ENCODE measurements at places on chromosomes 16 and 17.

DNA sequence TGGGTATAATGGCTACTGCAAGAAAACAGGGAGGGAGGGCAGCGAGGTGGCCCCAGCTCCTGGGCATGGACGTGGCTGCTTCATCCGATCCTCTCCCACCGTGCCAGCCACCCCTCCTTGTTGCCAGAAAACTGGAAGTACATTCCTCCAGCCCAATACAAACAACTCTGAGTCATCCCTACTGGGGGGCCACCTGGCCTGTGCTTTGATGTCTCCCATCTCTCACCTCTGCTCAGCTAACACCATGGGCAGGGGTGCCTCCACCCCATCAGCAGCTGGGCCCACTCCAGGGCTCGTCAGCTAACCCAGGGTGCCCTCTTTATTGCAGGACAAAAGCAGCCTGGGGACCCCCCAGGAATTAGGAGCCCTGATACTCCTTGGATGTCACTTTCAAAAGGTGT, 2.0 kb downstream of the RHBDF2 start:
- DNase-seq, result no peak

DNA sequence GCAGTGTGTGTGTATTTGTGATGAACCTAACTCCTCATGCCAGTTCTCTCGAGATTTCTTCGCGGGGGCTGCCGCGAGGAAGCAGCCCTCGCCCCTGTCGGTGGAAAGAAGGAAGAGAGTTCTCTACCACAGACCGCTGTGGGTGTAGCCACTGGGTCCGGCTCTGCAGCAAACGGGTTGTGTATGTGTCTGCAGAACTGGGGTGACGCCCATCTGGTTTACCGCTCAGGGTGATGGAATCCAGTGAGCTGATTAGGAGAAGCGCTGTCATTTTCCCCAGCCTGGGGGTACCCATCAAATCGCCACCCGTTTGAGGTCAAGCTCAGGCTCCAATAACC, 7.7 kb downstream of the CORO6 start:
- DNase-seq, result no peak

DNA sequence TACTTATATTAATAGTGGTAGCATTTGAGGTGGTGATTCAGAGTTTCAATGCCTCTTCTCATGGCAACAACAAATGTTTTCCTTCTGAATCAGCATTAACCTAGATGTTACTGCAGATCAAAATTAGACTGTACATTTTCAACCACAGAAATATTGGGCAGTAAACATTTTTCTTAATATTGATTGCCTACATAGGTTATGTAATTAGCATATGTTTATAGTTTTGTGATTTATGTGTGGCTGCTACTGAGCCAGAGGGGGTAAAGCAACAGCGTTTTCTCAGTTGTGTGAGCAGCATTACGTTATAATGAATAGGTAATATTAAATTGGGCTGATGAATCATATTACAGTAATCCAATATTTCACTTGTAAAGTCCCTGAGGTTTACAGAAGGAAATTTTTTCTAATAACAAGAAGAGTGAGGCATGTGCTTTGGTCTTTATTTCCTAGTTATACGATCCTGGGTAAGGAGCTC, 18.8 kb upstream of the BMERB1 start:
- no peak for DNase-seq

DNA sequence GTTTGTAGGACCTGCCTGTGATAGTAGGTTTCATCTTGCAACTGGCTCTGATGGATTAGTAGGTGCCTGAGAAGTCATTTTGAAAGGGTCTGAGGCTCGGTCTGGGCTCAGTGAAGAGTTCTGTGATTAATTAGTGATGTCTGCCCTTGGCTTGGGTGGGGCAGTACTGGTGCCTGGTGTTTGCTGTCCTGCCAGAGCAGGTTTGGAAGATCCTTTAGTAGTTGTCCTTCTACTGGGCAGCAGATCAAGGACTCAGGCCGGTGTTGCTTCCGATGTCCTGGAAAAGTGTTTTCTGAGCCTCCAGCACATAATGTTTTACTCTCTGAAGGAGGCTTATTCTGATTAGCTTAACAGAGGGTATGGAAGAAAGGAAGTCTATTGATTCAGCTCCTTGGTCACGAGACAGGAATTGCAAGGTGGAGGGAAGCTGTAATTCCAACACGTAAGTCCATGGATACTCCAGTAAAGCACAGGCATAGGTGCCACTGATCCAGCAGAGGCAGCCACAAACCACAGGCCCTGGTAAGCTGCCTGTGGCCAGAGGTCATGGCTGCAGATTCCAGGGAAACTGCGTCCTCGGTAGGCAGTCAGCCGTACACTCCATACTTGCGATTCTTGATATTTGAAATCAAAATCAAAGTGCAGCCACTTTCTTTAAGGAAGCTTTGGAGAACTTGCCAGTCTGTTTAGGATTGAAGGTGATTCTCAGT, 18.7 kb downstream of the HLF start:
- DNase-seq, result no peak

GRCh38 chr16:17804857-17805256, 334.1 kb upstream of the XYLT1 start:
- DNase-seq, result no peak

All from left kidney (tissue), 8 donors.